ENCODE measurements at places on chromosomes 3 and 15. TPM values are rescaled to one million over a fixed set of nuclear protein-coding genes. Genes with fewer than 3 reads are reported as not detected.

SHC4 gene
- total RNA-seq, result 0.96 TPM

LRRC31 gene
- total RNA-seq, result not detected

POLQ gene
- 2.3 TPM for total RNA-seq

PATL2 gene
- under 0.01 TPM for total RNA-seq

HTR3E gene
- not detected for total RNA-seq

SPINK8 gene
- total RNA-seq, result not detected

B3GALNT1 gene
- 10.1 TPM for total RNA-seq

FBXO22 gene
- 43.6 TPM for total RNA-seq

TMEM207 gene
- not detected for total RNA-seq

COL7A1 gene
- 0.19 TPM for total RNA-seq

CHRNB4 gene
- total RNA-seq, result not detected

DAZL gene
- not detected for total RNA-seq

TICRR gene
- total RNA-seq, result 6.2 TPM

CCDC54 gene
- total RNA-seq, result not detected

SCG5 gene
- total RNA-seq, result 0.57 TPM

CFAP44 gene
- 4.9 TPM for total RNA-seq

PCBP4 gene
- 30.8 TPM for total RNA-seq

SLC30A4 gene
- total RNA-seq, result 6.4 TPM

GP9 gene
- not detected for total RNA-seq

DUOXA1 gene
- not detected for total RNA-seq

GMNC gene
- 0.29 TPM for total RNA-seq

AMIGO3 gene
- 0.98 TPM for total RNA-seq

NTRK3 gene
- total RNA-seq, result under 0.01 TPM

GUCA1C gene
- not detected for total RNA-seq

MYO5A gene
- total RNA-seq, result 155 TPM

DNAJC17 gene
- 22.2 TPM for total RNA-seq

Data from vein endothelial cell (primary cell).